Thyroid gland (tissue), 4 donors: ENCODE measurements at places on chromosomes 1 and 21. TPM values are rescaled to one million over a fixed set of nuclear protein-coding genes. Genes with fewer than 3 reads are reported as not detected.
A peak's percentile ranks its signal among the peaks of the same experiment; 100 is the strongest.

- no peak overlapping the region for H3K4me3 ChIP-seq
- no peaks in the 10 kb centered on the region for H3K4me1 ChIP-seq
- no peaks in the 10 kb centered on the region for H3K27me3 ChIP-seq
- no peak for DNase-seq
- no peaks in the 10 kb centered on the region for H3K36me3 ChIP-seq
Measured at GRCh38 chr1:2877391-2877790, 75.9 kb upstream of the TTC34 start.

DNA sequence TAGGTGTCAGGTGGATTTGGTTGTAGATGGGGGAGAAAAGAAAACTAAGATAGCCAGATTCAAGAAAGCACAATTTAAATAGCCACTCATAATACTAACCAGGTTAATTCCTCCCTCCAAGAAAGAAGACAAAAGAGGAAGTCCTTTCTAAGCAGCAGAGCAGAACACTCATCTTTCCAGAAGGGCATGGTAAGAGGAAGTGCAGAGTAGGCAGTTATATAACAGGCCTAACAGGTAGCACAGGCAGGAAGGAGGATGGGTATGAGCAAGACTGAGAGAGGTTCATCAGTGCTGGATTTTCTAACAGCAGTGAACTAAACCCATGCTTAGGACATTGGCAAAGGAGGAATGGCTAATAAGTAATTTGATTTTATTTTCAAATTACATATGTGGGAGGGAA lies 517.5 kb downstream of the PLPP3 start:
- no peak overlapping the region for H3K4me3 ChIP-seq
- DNase-seq, result peak; percentile 56
- no peaks in the 10 kb centered on the region for H3K36me3 ChIP-seq
- H3K27ac ChIP-seq, result peak overlapping the region; percentile 65
- H3K27me3 ChIP-seq, result no peaks in the 10 kb centered on the region

DNA sequence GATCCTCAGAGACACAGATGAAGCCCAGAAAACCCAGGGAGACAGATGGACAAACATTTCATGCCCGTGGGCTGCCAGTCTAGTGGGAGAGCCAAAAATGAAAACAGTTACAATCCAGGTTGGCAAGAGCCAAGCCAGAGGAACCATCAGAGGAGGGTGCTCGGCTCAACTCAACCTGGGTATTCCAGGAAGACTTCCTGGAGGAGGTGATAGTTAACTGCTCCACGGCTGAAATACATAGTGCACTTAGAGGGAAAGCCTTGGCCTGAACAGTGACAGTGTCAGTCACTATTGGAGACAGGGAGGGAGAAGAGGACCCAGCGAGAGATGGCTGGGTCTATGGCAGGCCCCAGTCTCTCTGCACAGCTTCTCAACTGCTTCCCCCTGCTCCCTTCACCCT lies 1.9 kb downstream of the ARHGEF19 start:
- no peaks in the 10 kb centered on the region for H3K36me3 ChIP-seq
- DNase-seq, result no peak
- H3K27me3 ChIP-seq, result no peaks in the 10 kb centered on the region
- H3K4me3 ChIP-seq, result no peak overlapping the region

- DNase-seq, result no peak
- H3K27ac ChIP-seq, result no peak overlapping the region
- no peak overlapping the region for H3K4me3 ChIP-seq
- no peaks in the 10 kb centered on the region for H3K4me1 ChIP-seq
- no peaks in the 10 kb centered on the region for H3K27me3 ChIP-seq
Measured at GRCh38 chr1:211349741-211350140, 23.1 kb downstream of the TRAF5 start.

GRCh38 chr1:247110627-247111258 lies 6.6 kb upstream of the ZNF669 start:
- H3K36me3 ChIP-seq, result no peaks in the 10 kb centered on the region
- H3K27me3 ChIP-seq, result no peaks in the 10 kb centered on the region
- H3K4me1 ChIP-seq, result peaks cover 14% of the 10 kb centered on the region
- no peak overlapping the region for H3K27ac ChIP-seq

DNA sequence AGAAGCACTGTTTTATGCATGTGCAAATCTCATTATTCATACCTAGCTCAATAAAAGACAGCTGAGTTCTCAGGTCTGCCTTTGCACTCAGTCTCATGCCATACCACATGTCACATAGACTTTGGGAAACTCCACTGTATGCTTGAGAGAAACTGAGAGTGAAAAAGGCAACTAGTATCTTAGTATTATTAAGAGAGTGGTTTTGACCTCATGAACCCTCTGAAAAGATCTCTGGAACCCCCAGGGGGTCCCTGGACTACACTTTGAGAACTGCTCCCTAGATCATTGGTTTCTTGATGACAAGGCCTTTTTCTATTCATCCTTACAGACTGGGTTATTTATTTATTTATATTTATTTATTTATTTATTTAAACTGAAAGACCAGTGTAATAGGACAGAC lies 3.7 kb upstream of the RHEX start:
- H3K36me3 ChIP-seq, result no peaks in the 10 kb centered on the region
- H3K4me1 ChIP-seq, result peaks cover 40% of the 10 kb centered on the region
- no peak overlapping the region for H3K4me3 ChIP-seq
- no peak overlapping the region for H3K27ac ChIP-seq
- no peaks in the 10 kb centered on the region for H3K27me3 ChIP-seq

DNA sequence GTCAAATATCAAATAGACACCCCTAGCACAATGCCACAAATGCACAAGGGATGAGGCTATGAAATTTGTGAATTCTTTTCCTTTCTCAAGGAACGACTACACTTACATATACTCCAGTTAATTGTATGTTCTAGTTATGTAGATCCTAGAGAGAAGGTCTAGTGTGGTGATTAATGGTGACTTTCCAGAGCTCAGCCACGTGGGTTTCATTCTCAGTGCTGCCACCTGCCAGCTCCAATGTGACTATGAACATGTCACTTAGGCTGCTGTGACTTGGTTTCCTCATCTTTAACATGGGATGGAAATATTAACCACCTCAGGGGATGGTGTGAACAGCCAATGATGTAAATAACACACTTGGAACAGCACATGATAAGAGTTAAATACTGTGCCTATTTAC lies 138.3 kb downstream of the APP start:
- peaks cover 8% of the 10 kb centered on the region for H3K4me1 ChIP-seq
- DNase-seq, result no peak
- H3K27ac ChIP-seq, result no peak overlapping the region
- no peaks in the 10 kb centered on the region for H3K27me3 ChIP-seq
- no peak overlapping the region for H3K4me3 ChIP-seq

GRCh38 chr1:239311331-239311730 lies 75.0 kb upstream of the CHRM3 start:
- H3K27ac ChIP-seq, result no peak overlapping the region
- no peaks in the 10 kb centered on the region for H3K27me3 ChIP-seq
- H3K36me3 ChIP-seq, result no peaks in the 10 kb centered on the region
- DNase-seq, result no peak

GRCh38 chr1:174160603-174161002 lies 1.3 kb downstream of the RABGAP1L start:
- peaks cover 17% of the 10 kb centered on the region for H3K4me1 ChIP-seq
- peak overlapping the region; percentile 95 for H3K27ac ChIP-seq
- peak overlapping the region; percentile 81 for H3K4me3 ChIP-seq
- DNase-seq, result no peak
- H3K27me3 ChIP-seq, result no peaks in the 10 kb centered on the region

- H3K36me3 ChIP-seq, result no peaks in the 10 kb centered on the region
- peak; percentile 62 for DNase-seq
- H3K4me1 ChIP-seq, result peaks cover 32% of the 10 kb centered on the region
- H3K27ac ChIP-seq, result no peak overlapping the region
- H3K4me3 ChIP-seq, result no peak overlapping the region
Measured at GRCh38 chr1:6208723-6209660, 3.1 kb downstream of the RNF207 start.

- no peaks in the 10 kb centered on the region for H3K36me3 ChIP-seq
- DNase-seq, result no peak
Measured at GRCh38 chr1:84376000-84376910, 22.0 kb upstream of the DNASE2B start.

GRCh38 chr1:27816921-27817630 lies 13.5 kb upstream of the PPP1R8 start:
- no peaks in the 10 kb centered on the region for H3K27me3 ChIP-seq
- peaks cover 65% of the 10 kb centered on the region for H3K36me3 ChIP-seq
- peaks cover 21% of the 10 kb centered on the region for H3K4me1 ChIP-seq
- peak overlapping the region; percentile 78 for H3K27ac ChIP-seq

DNA sequence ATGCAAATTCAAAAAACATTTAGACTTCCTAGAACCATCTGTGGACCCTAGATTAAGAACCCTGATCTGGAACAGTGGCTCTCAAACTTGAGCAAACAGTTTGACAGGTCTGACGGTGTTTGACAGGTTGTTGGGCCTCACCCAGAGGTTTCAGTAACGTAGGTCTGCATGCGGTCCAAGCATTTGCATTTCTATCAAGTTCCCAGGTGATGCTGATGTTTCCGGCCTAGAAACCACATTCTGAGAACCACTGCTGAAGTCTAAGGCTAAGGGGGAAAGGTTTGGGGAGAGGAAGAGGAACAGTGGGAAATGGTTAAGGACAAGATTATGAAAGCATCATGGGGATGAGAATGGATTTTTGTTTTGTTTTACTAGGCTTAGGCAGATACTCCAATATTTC lies 48.6 kb downstream of the MDM4 start:
- peak overlapping the region; percentile 79 for H3K27ac ChIP-seq
- no peaks in the 10 kb centered on the region for H3K27me3 ChIP-seq
- H3K4me3 ChIP-seq, result no peak overlapping the region

GRCh38 chr1:182833271-182833670 lies 5.9 kb upstream of the DHX9 start:
- no peak overlapping the region for H3K27ac ChIP-seq
- H3K27me3 ChIP-seq, result no peaks in the 10 kb centered on the region
- no peaks in the 10 kb centered on the region for H3K36me3 ChIP-seq
- no peak overlapping the region for H3K4me3 ChIP-seq
- no peaks in the 10 kb centered on the region for H3K4me1 ChIP-seq

GRCh38 chr1:12485231-12486058 lies 132.6 kb downstream of the DHRS3 start:
- no peak overlapping the region for H3K4me3 ChIP-seq
- peak; percentile 33 for DNase-seq
- H3K36me3 ChIP-seq, result no peaks in the 10 kb centered on the region
- H3K4me1 ChIP-seq, result peaks cover 45% of the 10 kb centered on the region
- H3K27ac ChIP-seq, result peak overlapping the region; percentile 88

DNA sequence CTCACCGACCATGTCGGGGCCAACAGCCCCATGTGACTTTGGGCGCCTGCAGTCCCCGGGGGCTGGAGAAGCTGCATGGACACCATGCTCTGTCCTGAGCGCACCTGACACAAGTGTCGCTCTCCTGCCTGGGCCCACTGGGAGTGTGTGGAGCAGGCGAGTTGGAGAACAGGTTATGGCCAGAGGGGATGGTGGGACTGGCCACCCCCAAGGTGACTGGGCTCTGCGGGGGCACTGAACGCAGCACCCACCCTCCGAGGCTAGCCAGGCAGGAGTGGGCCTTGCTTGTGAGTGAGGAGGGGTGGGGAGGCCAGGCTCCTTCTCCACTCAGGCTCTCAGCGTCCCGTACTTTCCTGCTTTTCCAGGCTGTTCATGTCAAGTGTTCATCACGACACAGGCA lies 35.6 kb downstream of the SNAP47 start:
- peaks cover 15% of the 10 kb centered on the region for H3K36me3 ChIP-seq
- no peaks in the 10 kb centered on the region for H3K27me3 ChIP-seq
- H3K4me1 ChIP-seq, result no peaks in the 10 kb centered on the region
- DNase-seq, result no peak

GRCh38 chr1:59248758-59249157 lies 48.1 kb upstream of the FGGY start:
- no peaks in the 10 kb centered on the region for H3K36me3 ChIP-seq
- H3K27me3 ChIP-seq, result no peaks in the 10 kb centered on the region
- H3K27ac ChIP-seq, result no peak overlapping the region
- no peak overlapping the region for H3K4me3 ChIP-seq
- DNase-seq, result no peak

- H3K4me1 ChIP-seq, result no peaks in the 10 kb centered on the region
- H3K27me3 ChIP-seq, result no peaks in the 10 kb centered on the region
- no peak overlapping the region for H3K4me3 ChIP-seq
Measured at GRCh38 chr1:162690672-162691434, 58.6 kb downstream of the DDR2 start.

- H3K36me3 ChIP-seq, result no peaks in the 10 kb centered on the region
- no peaks in the 10 kb centered on the region for H3K4me1 ChIP-seq
- H3K4me3 ChIP-seq, result no peak overlapping the region
- no peak overlapping the region for H3K27ac ChIP-seq
- H3K27me3 ChIP-seq, result no peaks in the 10 kb centered on the region
- DNase-seq, result no peak
Measured at GRCh38 chr1:29688471-29689365, 452.4 kb downstream of the PTPRU start.

DNA sequence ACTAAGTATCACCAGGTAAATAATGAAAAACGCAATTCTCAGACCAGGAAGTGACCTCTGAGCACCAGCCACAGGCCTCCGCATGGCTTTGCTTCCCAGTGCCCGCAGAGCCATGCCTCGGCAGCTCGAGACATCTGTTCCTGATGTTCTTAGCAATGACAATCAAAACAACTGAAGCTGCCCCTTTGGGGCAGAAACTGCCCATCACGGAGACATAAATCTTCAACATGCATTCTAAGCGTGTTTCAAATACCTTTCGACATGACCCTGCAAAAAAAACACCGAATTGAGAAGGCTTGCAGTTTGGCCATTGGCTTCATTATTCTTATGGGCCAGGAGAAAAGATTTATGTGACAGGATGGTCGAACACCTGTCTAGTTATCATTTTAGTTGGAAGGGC lies 5.8 kb upstream of the RAP1GAP start:
- peak overlapping the region; percentile 74 for H3K27ac ChIP-seq
- H3K36me3 ChIP-seq, result peaks cover 7% of the 10 kb centered on the region
- peaks cover 68% of the 10 kb centered on the region for H3K4me1 ChIP-seq
- no peaks in the 10 kb centered on the region for H3K27me3 ChIP-seq

DNA sequence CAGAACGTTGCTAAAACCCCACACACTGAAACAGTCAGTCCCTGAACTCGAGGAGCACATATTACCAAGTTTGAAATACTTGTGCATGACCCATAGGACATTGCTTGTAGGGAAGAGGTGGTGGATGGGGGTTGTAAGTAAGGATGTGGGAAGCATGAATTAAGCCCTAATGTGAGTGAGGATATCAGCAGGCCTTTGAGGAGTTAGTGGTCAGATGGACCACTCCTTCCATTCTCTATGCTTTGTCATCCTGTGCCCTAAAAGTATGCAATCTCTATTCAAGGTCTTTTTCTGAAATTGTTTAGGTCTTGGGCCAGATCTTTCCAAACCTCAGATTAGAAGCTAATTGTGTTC lies 70.9 kb upstream of the SAMSN1 start:
- no peaks in the 10 kb centered on the region for H3K4me1 ChIP-seq
- DNase-seq, result no peak
- H3K27ac ChIP-seq, result no peak overlapping the region

- H3K4me1 ChIP-seq, result no peaks in the 10 kb centered on the region
- no peaks in the 10 kb centered on the region for H3K27me3 ChIP-seq
- DNase-seq, result no peak
- H3K27ac ChIP-seq, result no peak overlapping the region
Measured at GRCh38 chr1:33446590-33446989, 15.7 kb upstream of the PHC2 start.

Gene SLC5A9
- not detected for total RNA-seq

Gene BPNT1
- total RNA-seq, result 29.3 TPM

Gene S1PR1
- 71.5 TPM for total RNA-seq

Gene PDZK1
- total RNA-seq, result 0.27 TPM

Gene TMEM61
- total RNA-seq, result not detected

Gene SPOCD1
- 1.6 TPM for total RNA-seq

Gene EXO1
- total RNA-seq, result 0.98 TPM

Gene NEK2
- total RNA-seq, result not detected

Gene CR2
- total RNA-seq, result not detected

Gene SMIM11
- 64.1 TPM for total RNA-seq

Gene LCE3D
- total RNA-seq, result not detected

Gene PRRX1
- total RNA-seq, result 57.4 TPM

Gene IGSF5
- total RNA-seq, result not detected

Gene KCND3
- total RNA-seq, result 4.2 TPM

Gene UBL4B
- not detected for total RNA-seq

Gene FMOD
- 113 TPM for total RNA-seq

Gene GREM2
- 0.44 TPM for total RNA-seq
